ENCODE measurements at places on chromosomes 1 and 21. TPM values are rescaled to one million over a fixed set of nuclear protein-coding genes. Genes with fewer than 3 reads are reported as not detected.

DNA sequence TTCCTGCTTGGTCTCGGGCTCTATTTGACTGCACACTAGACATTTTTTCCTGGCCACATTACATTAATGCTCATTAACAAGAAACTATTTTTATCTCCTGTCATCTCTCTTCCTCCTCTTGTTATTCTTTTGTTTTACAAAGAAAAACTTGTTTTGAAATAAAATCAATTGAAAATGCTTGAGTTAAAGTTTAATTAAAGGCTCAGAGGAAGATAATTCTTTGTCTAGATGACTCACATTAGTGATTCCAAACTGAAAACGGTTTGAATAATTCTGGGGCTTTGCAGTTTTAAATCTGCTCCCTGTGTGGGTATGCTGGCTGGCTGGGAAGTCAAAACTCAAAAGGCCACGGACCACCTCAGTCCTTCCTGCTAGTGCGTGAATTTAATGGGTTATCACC is 29.6 kb downstream of the RGS5 start:
- DNase-seq = no peak

- DNase-seq = no peak
These were observed 113.1 kb downstream of the PBX1 start for GRCh38 chr1:164671966-164672571.

GRCh38 chr1:20589331-20590278 is 708 bp downstream of the CDA start:
- DNase-seq = peak; percentile 94

The FHAD1 gene
- total RNA-seq = not detected

The FOXD3 gene
- 0.19 TPM for total RNA-seq

DNA sequence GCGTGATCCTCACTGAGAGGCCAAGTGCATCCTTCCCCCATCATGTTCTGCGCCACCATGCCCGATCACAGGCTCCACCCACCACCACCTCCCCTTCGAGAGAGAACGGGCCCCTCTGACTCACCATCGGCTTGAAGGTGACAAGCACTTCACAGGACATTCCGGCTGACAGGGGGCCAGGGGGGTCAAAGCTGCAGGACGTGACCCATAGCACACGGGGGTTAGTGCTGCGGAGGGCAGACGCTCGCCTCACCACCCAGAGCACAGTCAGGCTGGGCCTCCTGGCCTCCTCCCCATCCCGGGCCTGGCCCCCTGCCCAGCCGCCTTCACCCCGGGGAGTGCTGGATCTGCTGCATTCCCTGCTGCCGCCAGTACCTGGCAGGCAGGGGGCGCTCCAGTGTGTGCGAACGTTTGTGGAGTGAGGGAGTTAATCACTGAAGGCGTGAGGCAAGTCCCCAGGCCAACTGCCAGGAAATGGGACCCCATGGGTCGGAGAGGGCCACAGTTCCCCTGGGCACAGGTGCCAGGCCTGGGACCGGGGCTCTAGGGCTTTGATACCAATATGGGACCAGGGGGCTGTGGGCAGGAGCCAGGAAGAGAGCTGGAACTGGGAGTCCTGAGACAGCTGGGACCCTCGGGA is 40.9 kb upstream of the TMEM52 start:
- peak; percentile 91 for DNase-seq

DNA sequence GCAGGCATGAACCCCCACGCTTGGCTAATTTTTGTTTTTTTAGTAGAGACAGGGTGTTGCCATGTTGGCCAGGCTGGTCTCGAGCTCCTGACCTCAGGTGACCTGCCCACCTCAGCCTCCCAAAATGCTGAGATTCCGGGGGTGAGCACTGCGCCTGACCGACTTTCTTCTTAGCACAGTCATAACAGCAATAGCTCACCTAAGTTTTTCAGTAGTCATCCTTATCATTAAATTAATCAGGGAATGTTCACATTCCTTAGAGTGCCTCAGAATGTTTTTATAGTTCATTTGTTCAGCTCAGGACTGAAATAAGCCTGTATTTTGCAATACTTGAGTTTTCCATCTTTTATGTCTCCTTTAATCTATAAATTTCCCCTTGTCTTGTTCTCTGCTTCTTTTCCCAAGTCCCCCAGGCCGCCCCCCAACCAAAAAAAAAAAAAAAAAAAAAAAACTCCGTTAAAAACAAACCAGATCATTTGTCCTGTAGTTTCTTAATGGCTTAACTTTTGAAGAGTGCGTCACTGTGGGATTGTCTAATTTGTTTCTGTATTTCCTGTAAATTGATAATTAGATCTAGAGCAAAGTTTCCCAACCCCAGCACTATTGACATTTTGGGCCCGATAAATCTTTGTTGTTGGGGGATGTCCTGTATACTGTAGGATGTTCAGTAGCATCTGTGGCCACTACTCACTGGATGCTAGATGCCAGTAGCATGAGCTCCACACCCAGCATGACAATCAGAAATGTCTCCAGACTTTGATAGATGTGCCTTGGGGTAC is 120.7 kb downstream of the ITSN1 start:
- no peak for DNase-seq

- DNase-seq = peak; percentile 93
These were observed 11.4 kb upstream of the CFAP126 start for GRCh38 chr1:161379071-161379470.

The AMY2A gene
- total RNA-seq = 3.3 TPM

The SH3D21 gene
- total RNA-seq = 1.6 TPM

The KIAA0040 gene
- 13.5 TPM for total RNA-seq

DNA sequence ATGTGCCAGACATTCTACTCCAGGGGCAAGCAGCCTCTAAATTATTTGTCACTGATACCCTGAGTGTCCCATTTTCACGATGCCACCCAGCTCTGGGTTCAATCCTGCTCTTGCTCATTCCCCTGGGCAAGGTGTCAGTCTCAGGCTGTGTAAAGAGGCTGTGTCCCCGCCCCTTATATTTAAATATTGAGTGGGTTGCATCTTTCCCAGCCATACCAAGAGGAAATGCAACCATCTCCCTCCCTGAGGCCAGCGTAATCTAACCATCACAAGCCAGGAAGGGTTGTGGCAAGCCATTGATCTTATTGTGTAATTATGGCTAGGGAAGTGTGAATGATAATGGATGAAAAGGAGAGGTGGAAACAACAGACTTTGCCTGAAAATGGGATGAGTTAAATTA is 54.7 kb upstream of the CLDN14 start:
- DNase-seq = no peak

The KCNJ6 gene
- not detected for total RNA-seq

The FAM43B gene
- total RNA-seq = 1.2 TPM

DNA sequence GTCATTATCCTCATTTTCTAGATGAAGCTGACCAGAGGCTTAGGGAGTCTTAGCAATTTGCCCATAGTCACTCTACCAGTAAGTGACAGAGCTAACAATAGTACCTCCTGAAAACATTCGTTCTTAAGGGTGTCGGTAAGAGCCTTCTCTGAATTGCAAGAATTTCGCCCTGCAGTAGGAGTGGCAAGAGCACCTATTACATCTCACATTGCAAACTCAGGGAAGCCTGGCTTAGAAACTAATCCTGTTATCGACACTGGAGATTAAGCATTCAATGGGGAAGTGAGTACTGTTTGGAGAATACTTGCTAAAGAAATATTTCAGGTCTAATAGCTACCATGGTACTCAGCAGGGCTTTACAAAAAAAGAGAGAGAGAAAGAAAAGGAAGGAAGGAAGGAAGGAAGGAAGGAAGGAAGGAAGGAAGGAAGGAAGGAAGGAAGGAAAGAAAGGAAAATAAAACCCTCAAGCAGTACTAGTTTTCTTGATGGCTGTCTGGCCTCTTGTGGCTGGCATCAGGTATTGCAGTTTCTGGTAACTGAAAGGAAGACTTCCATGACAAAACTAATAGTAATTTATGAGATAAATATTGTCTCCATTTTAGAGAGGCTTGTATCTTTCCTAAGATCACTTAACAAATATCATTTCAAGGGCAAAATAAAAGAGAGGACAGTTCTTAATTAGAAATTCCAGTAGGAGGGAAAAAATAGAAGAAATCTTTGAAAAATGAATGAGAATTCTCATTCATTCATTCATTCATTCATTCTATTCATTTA is 10.4 kb downstream of the C1orf226 start:
- no peak for DNase-seq

- no peak for DNase-seq
These were observed 38.0 kb upstream of the DNASE2B start for GRCh38 chr1:84360316-84360715.

- DNase-seq = peak; percentile 45
These were observed 2.6 kb upstream of the ZNF436 start for GRCh38 chr1:23371987-23372880.

DNA sequence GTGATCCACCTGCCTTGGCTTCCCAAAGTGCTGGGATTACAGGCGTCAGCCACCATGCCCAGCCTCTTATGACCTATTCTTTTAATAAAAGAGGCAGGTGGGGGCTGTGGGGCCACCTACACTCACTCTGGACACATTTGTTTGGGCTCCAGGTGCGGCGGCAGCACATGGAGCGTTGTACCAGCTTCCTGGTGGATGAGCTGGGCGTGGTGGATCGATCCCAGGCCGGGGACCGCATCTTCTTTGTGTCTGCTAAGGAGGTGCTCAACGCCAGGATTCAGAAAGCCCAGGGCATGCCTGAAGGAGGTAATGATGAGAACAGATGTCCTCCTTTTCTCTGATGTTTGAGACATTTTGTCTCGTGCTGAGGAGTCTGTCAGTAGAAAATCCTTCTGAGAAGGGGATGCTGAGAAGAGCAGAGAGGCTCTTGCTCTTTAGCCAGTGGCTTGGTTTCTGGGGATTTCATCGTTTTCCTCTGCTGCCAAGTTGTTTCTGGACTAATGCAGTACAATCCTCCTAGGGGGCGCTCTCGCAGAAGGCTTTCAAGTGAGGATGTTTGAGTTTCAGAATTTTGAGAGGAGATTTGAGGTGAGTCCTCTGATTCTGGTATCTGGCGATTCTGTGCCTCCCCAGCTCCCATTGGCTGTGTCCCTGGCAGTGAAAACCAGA is 17.9 kb upstream of the MIIP start:
- no peak for DNase-seq

The ANKRD35 gene
- total RNA-seq = 5.0 TPM

DNA sequence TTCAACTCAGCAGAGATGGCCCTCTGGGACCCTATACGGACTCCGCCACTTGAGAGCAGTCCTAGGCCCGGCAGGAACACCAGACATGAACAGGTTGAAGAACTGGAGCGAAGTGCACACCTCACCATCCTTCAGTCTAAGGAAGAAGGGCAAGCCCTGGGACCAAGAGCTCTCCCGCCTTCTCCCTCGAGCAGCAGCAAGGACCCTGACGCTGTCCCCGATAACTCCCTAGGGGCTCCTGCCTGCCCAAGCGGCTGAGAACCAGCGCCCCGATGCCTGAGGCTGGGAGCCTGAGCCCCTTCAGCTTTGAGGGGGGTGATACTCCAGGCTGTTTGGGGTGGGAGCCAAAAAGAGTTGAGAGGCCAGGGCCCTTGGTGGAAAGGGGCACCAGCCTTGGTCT is 10.2 kb downstream of the TMEM81 start:
- DNase-seq = no peak

- no peak for DNase-seq
These were observed 99.6 kb downstream of the APP start for GRCh38 chr21:26070822-26071425.

- DNase-seq = no peak
These were observed 134.4 kb downstream of the ZNF281 start for GRCh38 chr1:200275415-200275814.

The S100A3 gene
- total RNA-seq = 8.3 TPM

- no peak for DNase-seq
These were observed 113.0 kb downstream of the SYT2 start for GRCh38 chr1:202597090-202597761.

DNA sequence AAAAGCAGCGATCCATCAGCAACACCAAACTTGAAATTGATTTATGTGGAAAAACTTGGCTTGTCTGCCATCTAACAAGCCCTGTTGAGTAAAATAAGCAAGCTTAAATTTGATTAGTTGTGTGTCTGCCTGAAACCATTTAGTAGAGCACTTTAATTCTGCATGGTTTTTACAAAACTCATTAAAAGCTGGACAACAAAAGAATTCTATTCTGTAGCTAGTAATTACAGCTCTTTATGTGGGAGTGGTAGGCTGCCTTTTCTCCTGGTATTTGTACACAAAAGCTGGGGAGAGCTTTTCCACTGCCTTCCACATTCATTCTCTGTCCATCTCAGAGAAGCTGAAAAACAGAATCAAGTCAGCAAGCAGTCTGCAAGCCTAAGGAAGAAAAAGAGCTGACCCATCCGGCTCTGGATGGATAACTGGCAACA is 1.7 kb downstream of the ETS2 start:
- DNase-seq = no peak

DNA sequence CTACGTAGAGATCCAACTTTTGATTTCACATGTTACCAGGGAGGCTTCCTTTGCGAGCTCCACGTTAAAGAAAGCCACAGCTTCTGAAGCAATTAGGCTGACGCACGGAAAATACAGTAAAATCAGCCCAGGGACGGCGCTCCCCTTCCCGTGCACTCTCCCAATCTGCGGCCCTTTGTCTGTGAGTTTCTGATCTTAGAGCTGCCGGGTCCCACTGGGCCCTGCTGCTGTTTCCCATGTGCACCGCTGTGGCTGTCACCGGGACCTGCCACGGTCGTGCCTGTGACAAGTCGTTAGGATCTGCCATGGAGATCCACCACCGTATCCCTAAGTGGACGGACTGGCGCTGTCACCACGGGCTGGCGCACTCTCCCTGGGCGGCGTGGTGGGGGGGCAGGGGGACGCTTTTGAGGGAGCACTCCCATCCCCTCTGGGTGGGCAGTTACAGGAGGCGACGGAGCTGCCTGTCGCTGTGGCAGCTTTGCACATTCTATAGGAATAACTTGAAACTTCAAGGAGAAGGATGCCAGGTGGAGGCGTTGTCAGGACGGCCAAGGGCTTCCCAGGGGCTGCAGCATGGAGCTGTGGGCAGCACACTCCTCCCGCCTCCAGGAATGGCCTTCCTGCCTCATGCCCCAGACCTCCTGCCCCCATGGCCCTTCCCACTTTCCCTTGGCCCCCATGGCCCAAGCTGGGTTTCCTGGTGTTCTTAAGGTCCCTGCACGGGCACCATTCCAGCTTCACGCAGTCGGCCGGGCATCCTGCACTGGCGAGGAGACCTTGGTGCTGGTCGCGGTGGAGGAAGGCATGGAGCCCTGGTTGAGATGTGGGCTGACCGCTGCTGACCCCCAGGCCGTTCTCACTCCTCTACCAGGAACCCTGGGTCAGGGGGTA is 85.1 kb downstream of the PRDM16 start:
- DNase-seq = no peak

The HSD11B1 gene
- total RNA-seq = 17.2 TPM

- no peak for DNase-seq
These were observed 8.0 kb upstream of the BRWD1 start for GRCh38 chr21:39321424-39321823.

DNA sequence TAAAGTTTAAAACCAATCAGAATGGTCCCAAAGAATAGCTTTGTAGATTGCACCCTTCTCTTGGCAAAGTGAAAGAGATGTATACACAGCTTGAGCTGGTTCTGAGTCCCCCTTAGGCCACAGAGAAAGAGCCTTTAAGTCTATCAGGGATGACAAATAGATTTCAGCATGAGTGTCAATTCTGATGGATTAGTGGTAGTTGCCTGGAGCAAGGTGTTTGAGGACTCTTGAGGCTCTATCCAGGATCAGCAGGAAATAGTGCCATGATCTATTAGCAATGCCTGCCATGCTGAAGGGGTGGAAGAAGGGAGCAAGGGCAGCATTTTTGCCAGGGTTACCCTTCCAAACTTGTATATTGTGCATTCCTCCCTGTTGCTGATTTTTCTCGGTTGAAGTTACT is 116.6 kb downstream of the ATG4C start:
- no peak for DNase-seq

All from posterior vena cava (tissue), 2 donors.